ENCODE measurements at places on chromosomes 16 and 17. TPM values are rescaled to one million over a fixed set of nuclear protein-coding genes. Genes with fewer than 3 reads are reported as not detected.

The SKA2 gene
- total RNA-seq, result 107 TPM

DNA sequence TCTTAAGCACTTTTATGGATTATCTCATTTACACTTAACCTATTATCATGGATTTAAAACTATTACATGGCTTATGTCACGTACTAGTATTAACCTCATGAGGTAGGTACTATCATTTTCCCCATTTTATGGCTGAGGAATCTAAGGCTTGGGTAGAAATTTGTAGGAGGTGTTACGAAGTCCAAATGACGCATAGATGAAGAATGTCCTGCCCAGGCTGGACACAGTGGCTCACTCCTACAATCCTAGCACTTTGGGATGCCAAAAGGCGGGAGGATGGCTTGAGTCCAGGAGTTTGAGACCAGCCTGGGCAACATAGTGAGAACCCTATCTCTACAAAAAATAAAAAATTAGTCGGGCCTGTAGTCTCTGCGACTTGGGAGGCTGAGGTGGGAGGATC lies 4.8 kb upstream of the C1QL1 start:
- no peak for DNase-seq

GRCh38 chr17:5662409-5663085 lies 78.2 kb upstream of the NLRP1 start:
- no peak for DNase-seq

GRCh38 chr17:29210879-29211278 lies 30.7 kb upstream of the MYO18A start:
- no peak for DNase-seq

DNA sequence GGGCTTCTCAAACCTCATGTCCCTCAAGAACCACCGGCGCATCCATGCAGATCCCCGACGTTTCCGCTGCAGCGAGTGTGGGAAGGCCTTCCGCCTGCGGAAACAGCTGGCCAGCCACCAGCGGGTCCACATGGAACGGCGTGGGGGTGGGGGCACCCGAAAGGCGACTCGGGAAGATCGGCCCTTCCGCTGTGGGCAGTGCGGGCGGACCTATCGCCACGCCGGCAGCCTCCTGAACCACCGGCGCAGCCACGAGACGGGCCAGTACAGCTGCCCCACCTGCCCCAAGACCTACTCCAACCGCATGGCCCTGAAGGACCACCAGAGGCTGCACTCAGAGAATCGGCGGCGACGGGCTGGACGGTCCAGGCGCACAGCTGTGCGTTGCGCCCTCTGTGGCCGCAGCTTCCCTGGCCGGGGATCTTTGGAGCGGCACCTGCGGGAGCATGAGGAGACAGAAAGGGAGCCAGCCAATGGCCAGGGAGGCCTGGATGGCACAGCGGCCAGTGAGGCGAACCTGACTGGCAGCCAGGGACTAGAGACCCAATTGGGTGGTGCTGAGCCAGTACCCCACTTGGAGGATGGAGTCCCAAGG lies 5.9 kb downstream of the ZNF646 start:
- DNase-seq, result no peak

GRCh38 chr16:63695347-63695746 lies 1426.5 kb downstream of the CDH11 start:
- DNase-seq, result no peak

DNA sequence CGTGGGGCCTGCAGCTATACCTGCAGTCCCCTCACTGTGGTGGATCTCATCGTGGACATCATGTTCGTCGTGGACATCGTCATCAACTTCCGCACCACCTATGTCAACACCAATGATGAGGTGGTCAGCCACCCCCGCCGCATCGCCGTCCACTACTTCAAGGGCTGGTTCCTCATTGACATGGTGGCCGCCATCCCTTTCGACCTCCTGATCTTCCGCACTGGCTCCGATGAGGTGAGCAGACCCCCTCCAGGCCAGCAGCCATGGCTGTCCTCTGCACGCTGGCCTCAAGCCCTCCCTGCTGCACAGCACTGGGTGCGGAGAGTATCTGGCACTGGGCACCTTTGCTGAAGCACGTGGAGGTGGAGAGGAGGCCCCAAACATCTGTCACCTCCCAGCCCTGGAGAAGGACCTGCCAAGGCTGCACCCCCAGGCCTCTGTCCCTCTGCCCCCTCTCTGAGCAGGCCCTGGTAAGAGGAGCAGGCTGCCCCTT lies 11.0 kb downstream of the KCNH6 start:
- no peak for DNase-seq

The CDH3 gene
- total RNA-seq, result not detected

DNA sequence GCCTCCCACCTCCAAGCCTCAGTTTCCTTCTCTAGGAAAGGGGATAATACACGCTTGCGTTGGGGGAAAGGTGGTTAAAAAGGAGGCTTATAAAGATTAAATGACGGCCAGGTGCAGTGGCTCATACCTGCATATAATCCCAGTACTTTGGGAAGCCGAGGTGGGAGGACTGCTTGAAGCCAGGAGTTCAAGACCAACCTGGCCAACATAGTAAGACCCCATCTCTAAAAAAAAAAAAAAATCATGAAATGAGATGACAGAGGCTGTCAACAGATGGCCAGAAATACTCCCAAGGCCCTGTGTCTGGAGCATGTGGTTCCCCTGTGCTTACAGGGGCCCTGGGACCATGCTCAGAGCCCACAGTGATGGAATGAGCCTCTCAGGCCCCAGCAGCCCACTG lies 30.4 kb downstream of the RTN4RL1 start:
- no peak for DNase-seq

DNA sequence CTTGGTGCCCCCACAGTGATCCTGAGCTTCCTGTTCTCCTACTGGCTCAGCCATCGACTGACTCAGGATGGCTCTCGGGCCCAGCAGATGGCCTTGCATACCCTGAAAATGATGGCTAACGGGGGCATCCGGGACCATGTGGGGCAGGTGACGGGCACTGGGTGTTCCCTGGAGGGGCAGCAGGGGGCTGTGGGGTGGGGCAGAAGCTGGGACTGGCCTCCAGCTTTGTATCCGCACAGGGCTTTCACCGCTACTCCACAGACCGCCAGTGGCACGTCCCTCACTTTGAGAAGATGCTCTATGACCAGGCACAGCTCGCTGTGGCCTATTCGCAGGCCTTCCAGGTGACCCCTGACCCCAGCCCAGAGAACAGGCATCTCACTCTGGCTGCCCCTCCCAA lies 3.0 kb downstream of the SPATA20 start:
- no peak for DNase-seq

- no peak for DNase-seq
Measured at GRCh38 chr16:11630046-11630767, 38.0 kb upstream of the SNN start.

DNA sequence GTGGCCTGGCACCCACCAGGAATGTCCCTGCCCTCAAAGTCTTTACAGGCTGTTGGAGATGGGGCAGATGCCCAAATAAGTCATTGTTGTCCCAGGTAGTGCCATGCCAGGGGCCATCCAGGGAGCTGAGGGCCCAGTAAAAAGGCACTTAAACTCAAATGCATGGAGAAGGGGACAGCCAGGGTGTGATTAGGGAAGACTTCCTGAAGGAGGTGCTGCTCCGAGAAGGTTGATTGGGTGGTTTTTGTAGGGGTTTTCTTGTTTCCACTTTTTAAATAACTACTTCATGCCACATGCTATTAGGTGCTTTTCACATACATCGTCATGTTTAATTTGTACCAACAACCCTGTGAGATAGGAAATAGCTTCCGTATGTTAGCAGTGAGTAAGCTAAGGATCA lies 66.9 kb downstream of the RAI1 start:
- DNase-seq, result no peak

The HYDIN gene
- 0.62 TPM for total RNA-seq
